ENCODE measurements at places on chromosomes 12 and 14. TPM values are rescaled to one million over a fixed set of nuclear protein-coding genes. Genes with fewer than 3 reads are reported as not detected.

- no peak for DNase-seq
These were observed 176.0 kb downstream of the KIF26A start for GRCh38 chr14:104314251-104314941.

ATXN7L3B gene
- total RNA-seq, result 31.1 TPM

SYT10 gene
- total RNA-seq, result 0.16 TPM

GRCh38 chr12:90163975-90164374 is 455.3 kb upstream of the ATP2B1 start:
- DNase-seq, result no peak

DEPDC4 gene
- 1.4 TPM for total RNA-seq

DNA sequence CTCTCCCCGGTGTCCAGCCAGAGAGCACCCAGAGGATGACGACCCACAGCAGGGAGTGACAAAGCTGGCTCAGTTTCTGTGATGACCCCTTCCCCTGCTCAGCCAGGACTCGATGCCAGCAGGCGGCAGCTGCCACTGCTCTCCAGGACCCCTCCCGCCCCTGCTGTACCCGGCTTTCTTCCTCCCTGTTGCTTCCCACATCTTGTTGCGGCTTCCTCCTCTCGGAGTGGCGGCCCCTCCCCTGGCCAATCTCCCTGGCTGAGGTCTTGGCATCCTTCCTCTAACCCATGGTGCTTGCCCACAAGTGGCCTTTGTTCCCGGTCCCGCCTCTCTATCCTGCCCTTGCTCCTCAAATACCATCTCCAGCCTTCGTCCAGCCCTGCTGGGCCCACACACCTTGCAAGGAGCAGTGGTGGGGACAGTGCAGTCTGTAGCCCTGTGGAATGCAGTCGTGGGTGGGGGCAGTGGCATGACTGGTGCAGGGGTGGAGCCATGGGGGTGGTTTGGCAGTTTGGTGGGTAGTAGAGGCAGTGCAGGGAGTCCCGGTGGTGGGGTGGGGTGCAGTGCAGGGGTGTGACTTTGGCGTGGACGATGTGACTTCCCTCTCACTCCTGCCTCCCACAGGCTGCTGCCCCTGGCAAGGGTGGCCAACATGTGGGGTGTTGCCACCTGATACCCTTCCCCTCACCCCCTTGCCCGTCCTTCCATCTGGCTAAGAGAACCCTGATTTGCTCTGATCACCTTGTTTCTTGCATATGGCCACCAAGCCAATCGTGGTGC is 16.3 kb upstream of the BEGAIN start:
- DNase-seq, result no peak

DNA sequence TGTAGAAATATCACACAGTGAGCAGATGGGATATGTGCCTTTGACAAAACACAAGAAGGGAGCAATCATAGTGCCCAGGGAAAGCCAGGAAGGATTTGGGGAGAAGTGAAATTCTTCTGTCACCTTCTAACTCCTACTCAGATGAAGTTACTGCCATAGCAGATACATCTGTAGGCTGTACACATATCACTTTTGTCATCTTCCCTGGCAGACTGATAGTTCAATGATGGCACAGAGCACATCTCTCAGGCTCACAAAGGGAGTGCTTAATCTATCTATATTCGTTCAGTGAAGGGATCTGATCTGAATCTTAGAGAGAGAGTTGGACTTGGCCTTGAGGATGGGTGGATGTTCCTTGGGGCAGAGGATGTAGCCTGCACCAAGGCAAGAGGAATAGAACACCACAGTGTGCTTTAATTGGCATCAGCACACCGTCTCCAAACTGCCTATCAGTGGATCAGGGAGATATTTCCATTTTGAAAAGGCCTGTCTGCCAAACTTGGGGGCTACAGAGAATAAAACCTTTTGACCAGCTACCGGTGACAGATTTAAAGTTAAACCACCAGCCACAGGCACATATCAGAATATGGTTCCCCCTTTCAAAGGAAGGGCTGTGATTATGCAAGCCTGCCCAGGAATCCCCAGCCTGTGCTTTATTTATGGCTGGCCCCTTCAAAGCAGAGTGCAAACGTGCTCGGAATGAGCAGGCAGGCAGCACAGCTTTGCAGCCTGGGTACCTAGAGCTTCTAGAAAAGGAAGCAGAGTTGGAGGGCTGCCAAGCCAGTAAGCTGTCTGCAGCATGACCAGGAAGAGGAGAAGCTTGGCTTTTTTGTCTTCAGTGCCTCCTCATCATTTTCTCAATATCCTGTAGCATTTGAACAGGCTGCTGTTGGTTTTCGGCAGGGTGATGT is 165.5 kb upstream of the DYRK2 start:
- DNase-seq, result peak; percentile 85

Measured in ureter (tissue), 1 donor.